ENCODE measurements at places on chromosomes 3 and 15.

DNA sequence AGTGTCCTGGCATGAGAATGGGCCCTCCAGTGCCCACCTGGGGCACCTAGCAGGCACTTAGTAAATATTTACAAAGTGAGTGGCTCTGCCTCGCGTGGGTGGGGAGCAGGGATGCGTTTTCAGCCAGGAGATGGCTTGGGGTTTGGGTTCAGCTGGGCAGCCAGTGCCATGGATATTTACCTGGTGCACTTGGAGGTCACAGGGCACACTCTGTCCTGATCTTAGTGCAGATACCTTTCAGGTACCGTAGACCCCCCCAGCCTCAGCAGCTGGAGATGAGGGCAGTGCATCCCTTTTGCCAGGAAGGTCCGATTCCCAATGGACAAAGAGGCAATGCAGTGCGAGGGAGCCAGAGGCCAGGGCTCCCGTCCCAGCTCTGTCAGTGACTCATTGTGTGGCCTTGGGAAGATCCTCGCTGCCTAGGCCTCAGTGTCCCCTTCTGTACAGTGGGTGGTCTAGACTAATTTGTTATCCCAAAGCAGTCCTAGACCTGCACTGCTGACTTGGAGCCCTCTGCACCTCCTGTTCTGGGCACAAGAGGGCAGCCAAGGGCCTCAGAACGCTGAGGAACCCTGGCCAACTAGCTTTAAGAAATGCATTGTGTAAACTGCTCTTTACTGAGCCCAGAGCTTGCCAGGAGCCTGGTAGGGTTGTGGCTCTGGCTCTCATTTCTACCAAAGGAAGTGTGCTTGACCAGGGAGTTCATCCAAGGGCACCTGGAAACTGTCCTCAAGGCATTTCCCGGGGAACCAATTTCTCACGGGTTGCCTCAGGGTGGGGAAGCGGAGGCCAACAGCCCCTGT lies 16.0 kb downstream of the HDAC11 start:
- peak; percentile 57 for DNase-seq

- no peak for DNase-seq
These were observed 21.8 kb downstream of the MAP2K5 start for GRCh38 chr15:67564021-67564967.

- no peak for DNase-seq
These were observed 265.3 kb downstream of the KLF13 start for GRCh38 chr15:31591908-31592307.

- no peak for DNase-seq
These were observed 394.8 kb downstream of the FHIT start for GRCh38 chr3:60856257-60857046.

GRCh38 chr15:98807262-98807661 lies 158.9 kb downstream of the IGF1R start:
- no peak for DNase-seq

GRCh38 chr3:169264711-169265110 lies 398.8 kb downstream of the MECOM start:
- no peak for DNase-seq

GRCh38 chr3:38203690-38204089 lies 38.4 kb downstream of the OXSR1 start:
- no peak for DNase-seq

All from HS-27A (cell line).